ENCODE measurements at places on chromosomes 3 and 15. TPM values are rescaled to one million over a fixed set of nuclear protein-coding genes. Genes with fewer than 3 reads are reported as not detected.
A peak's percentile ranks its signal among the peaks of the same experiment; 100 is the strongest.

GRCh38 chr15:63494408-63494807, 10.0 kb upstream of the USP3 start:
- DNase-seq, result no peak

DNA sequence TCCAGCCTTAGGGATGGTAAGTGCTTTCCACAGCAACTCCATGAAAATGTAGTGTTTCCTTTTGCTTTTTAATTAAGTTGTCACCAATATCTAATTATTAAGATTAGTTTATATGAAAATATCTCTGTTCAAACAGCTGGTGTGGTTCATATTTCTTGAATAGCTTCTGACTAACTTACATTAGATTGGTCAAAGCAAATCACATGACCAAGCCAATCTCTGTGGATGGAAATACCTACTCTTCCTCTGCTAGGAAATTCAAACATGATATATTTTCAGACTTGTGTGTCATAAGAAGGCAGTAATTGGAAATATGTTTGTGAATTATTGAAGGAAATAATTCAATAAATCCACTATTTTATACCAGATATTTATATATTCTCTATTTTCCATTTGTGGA, 54.6 kb upstream of the CADM2 start:
- DNase-seq, result no peak

DNA sequence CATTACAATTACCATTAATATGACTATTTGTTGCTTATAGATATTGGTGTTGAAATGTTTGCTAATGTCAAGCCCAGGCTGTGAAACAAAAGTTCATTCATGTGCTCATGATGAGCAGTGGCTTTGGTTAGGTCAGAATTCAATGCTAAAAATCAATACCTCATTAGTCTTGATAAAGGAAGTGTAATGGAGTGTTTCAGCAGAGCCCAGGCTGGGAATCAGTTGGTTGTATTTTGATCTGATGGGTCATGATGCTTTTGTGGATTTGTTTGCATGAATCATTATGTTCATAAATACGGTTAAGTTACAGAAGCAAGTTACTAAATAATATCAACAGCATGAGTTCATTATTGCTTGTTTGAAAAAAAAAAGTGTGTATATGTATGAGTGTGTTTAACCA, 13.6 kb upstream of the ZNF774 start:
- DNase-seq, result no peak

DNA sequence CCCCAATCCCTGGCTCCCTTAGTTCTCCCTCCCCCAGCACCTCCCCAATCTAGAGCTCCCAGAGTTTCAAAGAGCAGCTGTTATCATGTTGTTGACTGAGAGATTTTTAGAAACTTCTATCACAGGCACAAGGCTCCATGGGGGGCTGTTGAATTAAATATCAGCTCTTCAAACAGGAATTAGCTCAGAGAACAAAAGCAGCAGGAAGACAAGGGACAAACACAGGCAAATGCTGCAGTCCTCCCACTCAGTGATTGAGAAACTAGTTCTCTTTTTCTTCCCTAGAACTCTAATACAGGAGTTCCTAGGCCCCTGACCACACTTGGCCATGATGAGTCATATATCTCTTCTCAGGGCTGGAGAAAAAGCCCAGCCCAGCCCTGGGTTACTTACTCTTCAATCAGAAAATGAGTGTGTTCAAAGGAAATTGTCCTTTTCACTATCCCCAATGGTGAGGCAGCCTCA, 262.1 kb downstream of the IGSF11 start:
- no peak for DNase-seq

Gene GATM
- total RNA-seq, result 0.59 TPM

Gene STRA6
- 0.36 TPM for total RNA-seq

DNA sequence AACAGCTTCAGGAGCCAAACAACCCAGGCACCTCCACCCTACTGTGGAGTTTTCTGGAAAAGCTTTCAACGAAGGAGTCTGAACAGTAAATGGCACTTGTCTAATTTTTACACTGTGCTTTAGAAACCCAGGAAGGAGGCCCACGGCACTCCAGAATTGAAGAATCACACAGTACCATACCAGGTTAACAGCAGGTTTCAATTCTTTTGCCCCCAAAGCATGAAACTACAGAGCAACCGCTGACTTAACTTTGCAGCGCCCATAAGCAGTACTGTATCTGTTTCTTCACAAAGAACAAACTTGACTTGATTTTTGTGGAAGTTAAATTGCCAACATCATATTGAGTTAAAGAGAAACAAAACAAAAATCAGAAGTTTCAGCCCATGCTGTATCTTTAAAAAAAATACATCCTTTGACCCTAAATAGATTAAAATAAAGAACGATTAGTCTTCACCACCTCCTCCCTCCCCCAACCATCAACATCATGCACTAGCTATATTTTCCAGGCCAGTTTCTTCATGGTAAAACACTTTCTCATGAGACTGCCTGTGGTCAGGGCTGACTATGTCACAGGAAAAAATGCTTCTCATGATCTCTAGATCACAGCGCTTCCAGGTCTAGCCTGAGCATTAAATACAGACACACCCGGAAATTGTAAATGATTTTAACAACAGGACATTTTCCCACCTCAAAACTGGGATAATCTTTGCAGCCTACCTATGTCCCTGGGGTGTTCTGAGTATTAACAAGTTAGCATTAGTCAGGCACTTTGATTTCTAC, 456.3 kb downstream of the FOXP1 start:
- peak; percentile 55 for DNase-seq

- no peak for DNase-seq
Observed at GRCh38 chr3:42288385-42288784, 22.4 kb upstream of the CCK start.

DNA sequence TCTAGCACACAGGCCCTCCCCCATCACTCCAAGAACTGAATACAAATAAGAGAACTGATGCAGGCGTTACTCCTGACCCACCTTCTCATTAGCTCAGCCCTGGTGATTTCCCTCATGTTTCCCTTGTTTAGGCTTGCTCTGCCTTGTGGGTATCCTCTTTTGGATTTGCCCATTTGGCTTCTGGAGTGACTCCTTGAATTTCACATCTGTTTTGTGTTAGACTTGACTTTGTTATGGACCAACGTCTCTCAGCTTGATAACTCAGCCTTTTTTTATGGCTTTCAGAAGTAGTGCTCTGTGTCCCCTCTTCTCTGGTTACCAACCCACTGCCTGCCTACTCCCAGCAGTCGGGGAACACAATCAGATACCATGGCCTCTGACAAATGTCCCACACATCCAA, 11.3 kb upstream of the TMOD3 start:
- no peak for DNase-seq

DNA sequence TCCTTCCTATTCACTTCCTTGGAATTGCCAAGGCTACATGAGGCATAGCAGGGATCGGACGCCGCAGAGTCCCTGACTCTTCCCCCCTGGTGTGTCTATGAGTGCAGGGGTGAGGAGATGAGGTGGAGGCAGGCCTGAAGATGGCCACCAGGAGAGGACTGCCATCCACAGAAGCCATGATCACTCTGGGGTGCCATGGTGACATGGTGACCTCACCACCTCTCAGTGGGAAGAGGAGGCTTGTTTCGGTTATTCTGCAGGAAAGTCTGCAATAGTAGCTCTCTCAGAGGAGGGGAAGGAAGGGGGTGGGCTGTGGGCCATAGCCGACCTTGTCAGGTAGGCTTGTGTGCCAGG, 57.0 kb upstream of the LIMD1 start:
- no peak for DNase-seq

Gene PPP2R3A
- 23.9 TPM for total RNA-seq

Gene SYNPR
- total RNA-seq, result not detected

GRCh38 chr3:14319654-14320182, 82.7 kb upstream of the SLC6A6 start:
- peak; percentile 92 for DNase-seq

Gene HRG
- total RNA-seq, result not detected

- DNase-seq, result no peak
Observed at GRCh38 chr3:21898316-21898715, 147.3 kb upstream of the ZNF385D start.

- peak; percentile 62 for DNase-seq
Observed at GRCh38 chr3:138049157-138049919, 39.4 kb downstream of the CLDN18 start.

- DNase-seq, result no peak
Observed at GRCh38 chr3:30187366-30187765, 419.0 kb upstream of the TGFBR2 start.

DNA sequence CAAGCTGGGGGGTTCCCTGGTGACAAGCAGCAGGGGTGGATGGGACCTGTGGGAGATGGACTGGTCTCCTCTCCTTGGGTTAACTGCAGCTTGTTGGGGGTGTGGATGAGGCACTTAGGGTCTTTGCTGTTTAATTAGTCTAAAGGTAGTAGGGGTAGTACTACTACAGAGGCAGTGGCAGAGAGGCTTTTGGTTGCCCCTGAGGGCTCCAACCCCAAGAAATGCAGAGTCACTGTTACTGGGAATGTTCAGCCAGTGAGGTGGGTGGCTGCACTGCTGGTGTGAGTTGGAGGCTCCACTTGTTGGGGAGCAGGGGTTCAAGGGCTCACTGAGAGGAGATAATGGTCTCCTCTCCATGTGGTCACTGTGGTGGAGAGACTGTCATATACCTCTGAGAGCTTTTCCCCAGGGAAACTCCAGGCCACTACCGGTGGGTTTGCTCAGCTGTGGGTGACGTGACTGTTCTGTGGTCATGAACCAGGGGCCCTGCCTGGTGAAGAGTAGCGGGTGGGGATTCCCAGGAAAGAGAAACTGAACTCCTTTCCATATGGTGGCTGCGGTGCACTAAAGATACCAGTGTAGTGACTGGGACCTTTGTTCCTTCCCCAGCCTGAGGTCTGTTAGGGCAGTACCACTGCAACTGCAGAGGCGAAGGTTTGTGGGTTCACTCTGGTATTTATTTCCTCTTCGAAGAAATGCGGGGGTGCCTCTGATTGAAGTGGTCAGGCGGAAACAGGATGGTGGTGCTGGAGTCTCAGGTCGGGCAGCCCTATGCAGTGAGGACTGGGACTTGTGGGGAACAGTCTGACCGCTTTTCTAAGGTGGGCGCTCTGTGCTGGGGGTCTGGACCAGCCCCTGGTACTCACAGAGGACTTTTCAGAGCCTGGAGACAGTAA, 68.9 kb upstream of the TNFSF10 start:
- DNase-seq, result peak; percentile 35

DNA sequence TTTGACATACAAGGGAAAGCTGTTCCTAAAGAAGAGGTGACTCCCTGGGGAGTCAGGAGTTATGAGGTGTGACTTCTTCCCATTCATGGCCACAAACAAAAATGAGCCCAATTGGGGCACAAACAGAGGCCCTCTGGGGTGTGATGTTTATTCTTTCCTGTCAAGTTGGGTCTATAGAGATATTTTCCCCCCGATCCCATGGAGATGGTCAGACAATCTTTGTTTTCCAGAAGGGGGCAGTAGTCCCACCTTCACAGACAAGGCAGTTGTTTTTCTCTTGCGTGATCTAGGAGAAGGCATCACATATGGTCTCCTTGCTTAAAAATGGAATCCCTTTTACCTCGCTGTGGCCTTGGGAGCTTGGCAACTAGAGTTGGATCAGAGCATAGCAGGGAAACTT, 110.3 kb downstream of the MFSD1 start:
- no peak for DNase-seq

Gene MTFMT
- total RNA-seq, result 24.5 TPM

DNA sequence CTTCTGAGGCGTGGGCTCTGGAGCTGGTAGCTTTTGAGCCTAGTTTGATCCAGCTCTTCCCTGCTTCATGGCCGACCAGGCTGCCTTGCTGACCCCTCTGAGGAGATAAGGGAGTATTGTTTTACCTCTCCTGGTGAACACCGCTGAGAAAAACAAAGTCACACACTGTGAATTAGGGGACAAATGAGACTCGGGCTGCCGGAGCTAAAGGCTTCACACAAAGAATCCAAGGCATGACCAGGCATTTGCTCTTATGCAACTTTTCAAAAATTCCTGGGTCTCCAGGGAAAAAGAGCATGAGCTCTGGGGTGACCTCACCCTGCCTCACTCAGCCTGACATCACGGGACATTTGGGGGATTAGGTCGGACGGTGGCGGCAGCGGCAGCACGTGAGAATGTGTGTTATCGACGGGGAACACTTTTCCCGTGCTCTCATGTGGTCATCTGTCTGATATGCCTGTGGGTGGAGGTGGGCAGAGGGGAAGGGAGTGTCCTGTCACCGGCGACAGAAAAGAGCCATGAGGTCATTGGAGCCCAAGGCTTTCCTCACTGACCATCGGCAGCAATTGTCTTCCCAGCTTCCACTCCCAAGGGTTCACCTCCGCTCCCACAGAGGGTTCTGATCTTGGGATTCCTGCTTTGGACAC, 61.0 kb downstream of the TMEM44 start:
- DNase-seq, result peak; percentile 87

DNA sequence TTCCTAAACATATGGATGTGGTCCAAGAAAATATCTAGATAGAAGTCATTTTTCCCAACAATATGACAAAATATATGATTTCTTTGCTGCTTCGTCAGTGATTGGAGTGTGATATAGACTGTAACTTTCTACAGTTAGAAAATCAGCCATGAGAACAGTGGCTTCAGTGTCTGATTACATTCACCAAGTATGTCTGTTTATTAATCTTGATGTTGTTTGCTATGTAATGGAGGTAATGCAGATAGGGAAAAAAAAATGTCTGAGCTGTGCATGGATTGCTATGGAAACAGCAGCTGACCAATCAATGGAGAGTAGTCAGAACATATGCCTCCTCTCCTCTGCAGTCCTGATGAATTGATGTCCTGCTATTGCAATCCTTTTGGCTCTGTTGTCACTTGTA, 72.3 kb upstream of the GAP43 start:
- DNase-seq, result no peak

- DNase-seq, result no peak
Observed at GRCh38 chr15:87843312-87843711, 413.2 kb downstream of the NTRK3 start.

GRCh38 chr15:29638011-29638410, 184.3 kb downstream of the TJP1 start:
- no peak for DNase-seq

GRCh38 chr3:196694202-196694638, 17.8 kb downstream of the CEP19 start:
- peak; percentile 89 for DNase-seq

Gene SLC6A11
- not detected for total RNA-seq

DNA sequence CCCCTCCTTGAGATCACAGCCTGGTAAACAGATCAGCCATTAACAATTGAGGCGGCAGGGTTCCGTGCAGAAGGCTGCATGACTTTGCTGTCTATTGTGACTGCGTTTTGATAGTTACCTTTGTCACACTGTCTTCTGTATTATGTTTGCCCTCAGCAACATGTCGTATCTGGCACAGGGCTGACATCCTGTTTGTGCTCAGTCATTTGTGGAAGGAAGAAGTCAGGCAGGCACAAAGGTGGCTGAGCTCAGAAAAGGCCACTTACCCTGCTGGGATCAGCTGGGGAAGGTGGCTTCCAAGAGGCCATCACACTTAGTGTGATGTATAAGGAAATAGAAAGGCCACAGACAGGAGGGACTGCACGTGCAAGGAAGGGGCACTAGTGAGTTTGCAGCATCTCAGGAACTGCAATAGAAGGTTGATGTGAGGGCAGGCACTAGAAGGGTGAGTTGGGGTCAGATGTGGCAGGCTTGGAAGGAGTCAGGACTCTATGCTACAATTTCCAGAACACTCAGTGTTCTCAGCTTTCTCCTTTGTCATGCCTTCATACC, 13.4 kb downstream of the PML start:
- no peak for DNase-seq

Gene LRTM1
- not detected for total RNA-seq
